ENCODE measurements at places on chromosomes 4 and X.

- no peak for DNase-seq
These were observed 1.0 kb downstream of the SCD5 start for GRCh38 chr4:82797405-82798111.

DNA sequence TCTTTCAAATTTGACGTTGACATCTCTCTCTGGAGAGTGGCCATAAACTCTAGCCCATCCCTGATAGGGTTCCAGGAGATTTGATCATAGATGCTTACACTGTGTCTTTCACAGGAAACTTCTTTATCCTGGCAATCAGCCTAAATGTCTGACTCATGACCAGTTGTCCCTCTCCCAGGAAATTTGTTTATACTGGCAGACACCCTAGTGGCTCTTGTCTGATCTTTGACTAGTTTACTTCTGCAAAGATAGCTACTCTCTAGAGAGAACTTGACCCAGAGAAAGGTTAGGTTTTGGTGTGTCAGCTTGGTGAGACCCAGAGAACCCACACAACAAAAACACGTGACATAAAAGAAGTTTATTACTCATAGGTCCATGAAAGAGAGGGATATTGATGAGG lies 509.8 kb downstream of the CENPC start:
- peak; percentile 18 for DNase-seq

GRCh38 chr4:151227731-151228130 lies 49.2 kb upstream of the PRSS48 start:
- no peak for DNase-seq

GRCh38 chr4:86939729-86940575 lies 5.1 kb downstream of the AFF1 start:
- no peak for DNase-seq

DNA sequence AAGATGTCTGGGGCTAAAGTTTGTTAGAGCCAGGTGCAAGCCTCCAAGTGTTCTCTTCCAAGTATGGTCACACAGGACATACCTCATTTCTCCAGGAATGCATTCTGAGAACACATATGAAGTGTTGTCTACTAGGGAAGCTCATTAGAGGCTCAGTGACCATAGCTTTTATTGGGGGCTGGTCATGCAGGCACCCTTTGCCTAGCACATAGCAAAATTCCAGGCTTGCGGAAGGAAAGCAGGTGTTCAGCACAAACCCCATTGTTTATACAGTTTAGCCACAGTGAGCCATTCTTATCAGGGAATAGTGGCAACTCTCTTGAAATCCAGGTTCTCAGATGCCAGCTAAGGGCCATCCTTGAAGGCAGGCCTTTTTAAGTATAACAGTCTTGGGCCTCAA lies 339.4 kb upstream of the ZCCHC13 start:
- no peak for DNase-seq

- DNase-seq = no peak
These were observed 43.9 kb downstream of the LUZP4 start for GRCh38 chrX:115333446-115333845.

DNA sequence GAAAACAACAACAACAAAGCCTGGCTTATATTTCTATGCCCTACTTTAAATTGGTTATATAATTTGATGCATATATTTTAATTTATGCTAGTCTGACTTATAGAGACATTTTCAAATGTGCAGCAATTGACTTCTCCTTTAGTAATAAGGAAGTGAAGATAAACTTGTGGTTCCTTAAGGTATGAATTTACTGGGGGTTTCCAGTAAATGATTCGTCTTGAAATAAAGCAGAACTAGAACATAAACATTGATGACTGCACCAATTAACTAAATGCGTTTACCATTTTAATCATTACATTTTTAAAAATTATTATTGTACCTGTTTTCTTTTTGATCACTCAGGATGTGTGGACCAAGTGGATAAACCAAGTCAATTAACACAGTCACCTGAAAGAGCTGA lies 99.6 kb upstream of the CCSER1 start:
- no peak for DNase-seq

- no peak for DNase-seq
These were observed 591.9 kb downstream of the TECRL start for GRCh38 chr4:63817196-63817865.

- no peak for DNase-seq
These were observed 116.6 kb downstream of the IRF2 start for GRCh38 chr4:184357772-184358171.

DNA sequence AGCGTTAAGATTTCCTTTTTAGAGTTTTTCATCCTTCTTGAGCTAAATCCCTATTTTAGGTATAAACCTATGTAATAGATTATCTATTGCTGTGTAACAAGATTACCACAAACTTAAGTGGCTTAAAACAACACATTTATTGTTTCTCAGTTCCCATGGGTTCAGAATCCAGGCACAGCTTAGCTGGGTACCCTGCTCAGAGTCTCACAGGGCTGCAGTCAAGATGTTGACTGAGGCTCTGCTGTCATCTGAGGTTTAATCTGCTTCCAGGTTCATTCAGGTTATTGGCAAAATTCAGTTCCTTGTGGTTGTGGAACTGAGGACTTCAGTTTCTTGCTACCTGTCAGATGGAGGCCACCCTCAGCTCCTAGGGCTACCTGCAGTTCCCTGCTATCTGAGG lies 60.9 kb downstream of the GK start:
- no peak for DNase-seq

DNA sequence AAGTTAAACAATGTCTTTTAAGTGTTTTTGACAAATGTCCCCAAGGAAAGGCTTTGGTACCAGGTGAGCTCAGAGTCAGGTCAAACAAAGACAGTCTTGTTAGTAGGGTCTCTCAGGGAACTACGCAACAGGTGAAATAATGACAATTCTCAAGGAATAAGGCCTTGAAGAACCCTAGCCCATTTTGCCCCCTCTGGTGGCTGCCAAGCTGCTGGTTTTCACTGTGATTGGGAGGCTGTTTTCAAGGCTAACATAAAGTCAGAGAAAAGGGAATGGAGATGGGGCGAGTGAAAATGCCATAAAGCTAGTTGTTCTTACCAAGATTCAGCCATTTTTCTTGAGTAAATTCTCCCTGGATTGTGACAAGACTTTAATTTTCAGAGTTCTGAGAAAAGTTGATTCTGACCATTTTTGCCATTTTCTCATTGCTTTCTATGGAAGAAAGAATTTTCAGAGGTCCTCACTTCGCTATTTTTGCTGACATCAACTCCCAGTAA lies 58.7 kb downstream of the RWDD4 start:
- no peak for DNase-seq

DNA sequence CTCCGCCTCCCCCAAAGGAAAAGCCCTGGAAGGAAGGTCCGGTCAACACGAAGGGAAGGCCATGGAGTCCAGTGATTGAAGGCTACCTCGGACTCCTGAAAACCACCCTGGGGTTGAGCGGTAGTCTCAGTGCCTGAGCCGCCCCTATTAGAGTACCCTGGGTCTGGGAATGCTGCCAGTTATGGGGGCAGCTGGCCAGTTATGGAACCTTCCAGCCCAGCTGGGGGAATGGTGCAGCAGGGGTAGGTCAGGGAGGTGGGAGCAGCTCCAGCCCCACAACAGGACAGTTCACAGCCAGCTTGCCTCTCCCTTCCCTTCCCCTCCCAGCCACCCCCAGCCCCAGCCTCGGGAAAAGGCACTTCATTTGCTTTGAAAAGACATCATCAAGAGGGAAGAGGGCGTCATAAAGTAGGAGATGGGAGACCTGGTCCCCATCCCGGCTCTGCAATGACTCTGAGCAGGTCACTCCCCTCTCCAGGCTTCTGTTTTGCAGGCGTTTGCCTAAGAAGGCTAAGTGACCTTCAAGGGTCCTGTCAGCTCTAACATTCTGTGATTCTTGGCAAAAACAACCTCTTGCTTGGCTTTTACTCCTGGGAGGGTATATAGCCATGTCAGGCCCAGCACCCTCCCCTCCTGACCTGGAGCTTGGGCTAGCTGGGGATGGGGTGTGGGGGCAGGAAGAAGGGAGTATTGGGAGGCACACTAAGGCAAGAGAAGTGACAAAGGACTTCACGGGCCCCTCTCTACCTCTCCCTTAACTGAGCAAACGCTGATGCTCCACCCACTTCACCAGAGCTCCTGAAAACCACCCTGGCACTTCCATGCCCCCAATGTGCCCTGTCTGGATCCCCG lies 8.0 kb downstream of the APLN start:
- DNase-seq = no peak

DNA sequence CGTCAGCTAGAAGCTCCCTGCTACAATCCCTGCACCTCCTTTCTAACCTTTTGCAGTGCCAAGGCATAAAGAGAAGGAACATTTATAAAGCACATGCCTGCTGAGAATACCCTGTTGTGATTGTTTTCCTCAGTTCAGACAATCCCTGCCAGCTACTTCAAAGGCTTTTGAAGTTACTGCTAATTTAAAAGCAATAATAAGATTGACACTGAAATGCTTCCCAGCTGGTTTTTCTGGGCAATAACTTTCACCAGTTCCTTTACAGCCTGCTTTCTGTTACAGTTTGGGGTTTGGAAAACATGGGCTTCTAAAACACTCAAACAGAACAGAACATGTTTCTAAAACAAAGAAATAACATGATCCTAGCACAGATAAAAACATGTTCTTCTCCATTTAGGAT lies 232.3 kb upstream of the CPEB2 start:
- DNase-seq = no peak

- DNase-seq = no peak
These were observed 33.4 kb downstream of the PJA1 start for GRCh38 chrX:69131886-69132285.

- DNase-seq = no peak
These were observed 145.0 kb upstream of the CT83 start for GRCh38 chrX:116607776-116608175.

- no peak for DNase-seq
These were observed 241.7 kb downstream of the SNCA start for GRCh38 chr4:89595125-89595789.

DNA sequence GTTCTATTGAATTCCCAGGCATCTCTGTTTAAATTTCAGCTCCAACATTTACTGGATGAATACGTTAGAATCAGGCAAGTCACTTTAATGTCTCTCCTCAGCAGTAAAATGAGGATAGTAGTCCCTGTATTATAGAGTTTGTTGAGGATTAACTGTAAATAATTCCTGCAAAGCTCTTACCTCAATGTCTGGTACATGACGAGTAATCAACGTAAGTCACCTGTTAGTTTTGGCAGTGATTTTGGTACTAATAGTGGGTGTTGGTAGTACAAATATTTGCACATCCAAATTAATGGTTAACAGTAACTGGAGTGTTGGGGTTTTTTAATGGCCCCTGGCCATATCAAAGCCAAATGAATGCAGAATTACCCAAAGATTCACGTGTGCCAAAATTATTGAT lies 189.8 kb upstream of the GALNT7 start:
- no peak for DNase-seq

GRCh38 chr4:182876427-182876826 lies 40.8 kb downstream of the DCTD start:
- no peak for DNase-seq

DNA sequence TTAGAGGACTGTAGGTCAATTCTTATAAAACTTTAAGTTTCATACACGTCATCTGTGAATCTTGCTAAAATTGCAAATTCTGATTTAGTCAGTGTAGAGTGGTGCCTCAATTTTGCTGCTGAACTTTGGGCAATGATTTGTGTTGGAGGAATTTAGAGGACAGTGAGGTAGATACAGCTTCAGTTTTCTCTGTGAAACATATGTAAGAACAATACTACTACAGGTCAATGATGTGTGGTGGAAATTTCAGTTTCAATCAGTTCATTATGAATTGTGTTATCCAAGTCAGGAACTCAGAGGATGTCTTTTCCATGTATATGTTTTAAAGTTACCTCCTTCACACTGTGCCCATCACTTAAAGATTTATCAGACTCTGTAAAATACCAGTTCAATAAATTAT lies 1597.8 kb upstream of the PCDH10 start:
- no peak for DNase-seq

GRCh38 chr4:37825968-37826294 lies 555 bp upstream of the PGM2 start:
- no peak for DNase-seq

- no peak for DNase-seq
These were observed 38.2 kb downstream of the C4orf50 start for GRCh38 chr4:5979981-5980380.

GRCh38 chr4:48205107-48205506 lies 64.5 kb downstream of the TEC start:
- no peak for DNase-seq

- DNase-seq = peak; percentile 37
These were observed 29.8 kb downstream of the PAGE2 start for GRCh38 chrX:55118574-55118973.

- DNase-seq = no peak
These were observed 47.0 kb downstream of the ZFX start for GRCh38 chrX:24196509-24196908.

GRCh38 chr4:175932116-175932515 lies 120.1 kb upstream of the GPM6A start:
- DNase-seq = no peak
